AG09309 (cell line): ENCODE measurements at places on chromosomes 13 and 19.

DNA sequence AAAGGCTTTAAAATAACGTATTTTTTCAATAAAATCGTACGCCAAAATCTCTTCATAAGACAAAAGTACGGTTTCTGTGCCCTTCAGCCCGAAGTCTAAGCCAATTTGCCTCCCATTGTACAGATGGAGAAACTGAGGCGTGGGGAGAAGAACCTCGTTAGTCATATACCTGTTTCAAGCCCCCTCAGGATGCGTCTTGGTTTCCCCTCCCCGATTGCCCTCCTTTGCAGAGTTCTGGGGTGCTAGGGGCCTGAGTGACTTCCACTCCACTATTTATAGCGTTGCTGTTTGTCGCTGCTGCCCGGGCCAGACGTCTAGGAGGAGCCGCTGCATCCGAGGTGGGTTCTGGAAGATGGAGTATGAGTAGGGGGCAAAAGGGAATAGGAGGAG lies 2.3 kb upstream of the LTBP4 start:
- DNase-seq, result no peak

DNA sequence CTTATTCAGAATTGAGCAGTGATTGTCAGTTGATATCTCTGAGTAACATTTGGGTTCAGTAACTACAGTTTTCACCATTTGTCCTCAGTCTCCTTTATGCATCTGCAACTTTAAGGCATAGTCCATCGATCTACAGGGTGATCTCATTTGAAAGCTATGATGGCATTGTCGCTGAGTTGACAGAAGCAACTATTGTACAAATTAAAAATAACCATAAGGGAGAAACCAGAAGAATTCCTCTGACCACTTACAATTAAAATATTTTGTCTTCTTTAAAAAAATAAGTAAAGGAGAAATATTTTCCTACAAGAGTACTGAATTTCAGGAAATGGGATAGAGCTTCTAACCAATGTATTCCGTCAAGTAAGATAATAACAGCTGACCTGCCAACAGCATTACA lies 30.6 kb downstream of the RAP2A start:
- DNase-seq, result no peak

GRCh38 chr19:58170860-58171259 lies 12.0 kb upstream of the ZNF274 start:
- DNase-seq, result no peak

GRCh38 chr13:39418424-39418823 lies 184.6 kb downstream of the LHFPL6 start:
- no peak for DNase-seq
